H1 (cell line): ENCODE measurements at places on chromosomes 4 and X. TPM values are rescaled to one million over a fixed set of nuclear protein-coding genes. Genes with fewer than 3 reads are reported as not detected.

PHEX gene
- total RNA-seq = 0.11 and 0.15 TPM in 2 replicates

TAB3 gene
- 12.7 and 12.9 TPM in 2 replicates for total RNA-seq

USP9X gene
- total RNA-seq = 299 and 300 TPM in 2 replicates

PROM1 gene
- total RNA-seq = 59.7 and 65.4 TPM in 2 replicates

GPR143 gene
- total RNA-seq = 18.5 and 19.3 TPM in 2 replicates

PHOX2B gene
- total RNA-seq = not detected in 2 replicates

KANTR gene
- 7.5 and 9.5 TPM in 2 replicates for total RNA-seq

SATL1 gene
- total RNA-seq = 0.17 and 0.27 TPM in 2 replicates

- no peak overlapping the region for H3K27ac ChIP-seq
- no peak for DNase-seq
- H3K36me3 ChIP-seq = no peaks in the 10 kb centered on the region
- H3K4me3 ChIP-seq = no peak overlapping the region
- H3K27me3 ChIP-seq = no peaks in the 10 kb centered on the region
Observed at GRCh38 chrX:22536746-22537304, 264.1 kb downstream of the CBLL2 start.

DNA sequence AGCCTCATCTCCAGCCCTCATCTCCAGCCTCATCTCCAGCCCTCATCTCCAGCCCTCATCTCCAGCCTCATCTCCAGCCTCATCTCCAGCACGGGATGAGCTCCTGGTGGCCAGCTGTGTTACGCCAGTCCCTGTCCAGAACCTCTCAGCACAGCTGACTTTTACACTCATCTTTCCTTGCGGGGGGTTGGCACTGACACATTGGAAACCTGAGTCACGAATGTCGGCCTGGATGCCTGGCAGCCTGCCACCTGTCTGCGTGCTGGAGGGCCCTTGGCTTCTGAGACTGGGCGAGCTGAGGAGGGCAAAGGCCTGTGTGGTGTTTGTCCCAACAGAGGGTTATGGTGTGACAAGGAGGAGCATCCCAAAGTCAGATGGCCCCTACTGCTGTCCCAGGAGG, 66.1 kb upstream of the HGFAC start:
- no peaks in the 10 kb centered on the region for H3K36me3 ChIP-seq
- peaks cover 7% of the 10 kb centered on the region for H3K4me1 ChIP-seq
- no peak overlapping the region for H3K4me3 ChIP-seq
- DNase-seq = no peak
- H3K27ac ChIP-seq = no peak overlapping the region

- no peak overlapping the region for H3K4me3 ChIP-seq
- H3K27ac ChIP-seq = no peak overlapping the region
- no peak for DNase-seq
- no peaks in the 10 kb centered on the region for H3K36me3 ChIP-seq
Observed at GRCh38 chrX:71666240-71667223, 814 bp upstream of the LOC101059915 start.

GRCh38 chr4:99790796-99791617, 25.6 kb upstream of the DAPP1 start:
- no peak for DNase-seq
- no peaks in the 10 kb centered on the region for H3K4me1 ChIP-seq
- no peak overlapping the region for H3K27ac ChIP-seq

GRCh38 chr4:98993419-98994071, 2.0 kb upstream of the METAP1 start:
- no peaks in the 10 kb centered on the region for H3K36me3 ChIP-seq

- no peak for DNase-seq
- no peak overlapping the region; the same call in 1 of the 2 replicates for H3K27ac ChIP-seq
- no peak overlapping the region for H3K4me3 ChIP-seq
- no peaks in the 10 kb centered on the region for H3K4me1 ChIP-seq
- no peaks in the 10 kb centered on the region for H3K36me3 ChIP-seq
- H3K27me3 ChIP-seq = no peaks in the 10 kb centered on the region
Observed at GRCh38 chr4:48254381-48255071, 15.1 kb downstream of the TEC start.

DNA sequence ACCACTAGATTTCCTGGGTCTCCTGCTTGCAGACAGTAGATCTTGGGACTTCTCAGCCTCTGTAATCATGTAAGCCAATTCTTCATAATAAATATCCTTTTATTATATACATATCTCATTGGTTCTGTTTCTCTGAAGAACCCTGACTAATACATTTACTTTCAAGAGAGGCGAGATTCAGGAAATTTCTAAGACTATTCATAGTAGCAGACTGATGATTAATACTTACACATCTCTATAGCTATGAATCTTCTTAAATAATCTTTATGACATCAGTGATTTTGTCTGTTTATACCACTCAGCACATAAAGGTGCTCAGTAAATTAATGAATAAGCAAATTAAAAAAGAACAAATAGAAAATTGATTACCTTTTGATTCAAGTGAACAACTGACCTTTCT, 682.3 kb upstream of the GRID2 start:
- H3K27ac ChIP-seq = no peak overlapping the region
- H3K4me3 ChIP-seq = no peak overlapping the region
- no peaks in the 10 kb centered on the region for H3K36me3 ChIP-seq
- peaks cover 8% of the 10 kb centered on the region for H3K4me1 ChIP-seq
- H3K27me3 ChIP-seq = no peaks in the 10 kb centered on the region

DNA sequence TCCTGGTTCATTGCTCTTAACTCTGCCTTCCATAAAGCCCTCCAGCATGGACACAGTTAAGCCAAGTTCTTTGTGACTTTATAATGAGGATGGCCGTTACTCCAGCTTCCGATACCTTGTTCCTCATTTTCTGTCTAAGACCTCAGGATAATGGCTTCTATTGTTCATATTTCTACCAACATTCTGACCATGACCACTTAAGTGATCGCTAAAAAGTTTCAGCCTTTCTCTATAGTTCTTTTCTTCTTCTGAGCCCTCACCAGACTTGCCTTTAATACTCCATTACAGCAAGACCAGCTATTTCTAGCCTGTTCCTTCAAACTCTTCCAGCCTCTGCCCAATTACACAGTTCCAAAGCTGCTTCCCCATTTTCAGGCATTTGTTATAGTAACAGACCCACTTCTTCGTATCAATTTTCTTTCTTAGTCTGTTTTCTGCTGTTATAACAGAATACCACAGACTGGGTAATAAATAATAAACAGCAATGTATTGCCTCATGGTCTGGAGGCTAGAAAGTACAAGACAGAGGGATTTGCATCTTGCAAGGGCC, 12.3 kb downstream of the RNF175 start:
- no peak for DNase-seq
- H3K4me1 ChIP-seq = no peaks in the 10 kb centered on the region
- H3K27ac ChIP-seq = no peak overlapping the region
- H3K27me3 ChIP-seq = no peaks in the 10 kb centered on the region

- H3K27ac ChIP-seq = no peak overlapping the region
- DNase-seq = no peak
- no peak overlapping the region for H3K4me3 ChIP-seq
- H3K36me3 ChIP-seq = no peaks in the 10 kb centered on the region
Observed at GRCh38 chr4:76597423-76597979, 162.5 kb downstream of the SHROOM3 start.

DNA sequence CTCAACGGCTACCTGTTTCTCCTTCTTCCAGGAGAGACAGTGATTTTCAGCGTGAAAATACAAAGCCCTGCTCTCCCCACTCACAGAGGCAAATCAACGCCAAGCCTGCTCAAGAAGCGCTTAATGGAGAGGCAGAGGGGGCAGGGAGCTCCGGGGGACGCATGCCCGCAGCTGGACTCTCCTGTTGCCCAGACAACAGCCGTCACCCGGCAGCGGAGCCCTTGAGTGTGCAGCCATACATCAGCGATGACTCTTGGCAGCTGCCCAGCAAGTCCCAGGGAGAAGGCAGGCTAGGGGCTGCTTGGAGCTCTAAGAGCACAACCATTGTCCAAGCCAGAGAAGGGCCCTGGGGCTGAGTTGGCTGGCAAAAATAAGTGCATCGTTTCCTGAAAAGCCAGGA, 71.0 kb upstream of the AFAP1 start:
- H3K27me3 ChIP-seq = no peaks in the 10 kb centered on the region
- no peak overlapping the region for H3K27ac ChIP-seq
- H3K36me3 ChIP-seq = no peaks in the 10 kb centered on the region
- H3K4me3 ChIP-seq = no peak overlapping the region

DNA sequence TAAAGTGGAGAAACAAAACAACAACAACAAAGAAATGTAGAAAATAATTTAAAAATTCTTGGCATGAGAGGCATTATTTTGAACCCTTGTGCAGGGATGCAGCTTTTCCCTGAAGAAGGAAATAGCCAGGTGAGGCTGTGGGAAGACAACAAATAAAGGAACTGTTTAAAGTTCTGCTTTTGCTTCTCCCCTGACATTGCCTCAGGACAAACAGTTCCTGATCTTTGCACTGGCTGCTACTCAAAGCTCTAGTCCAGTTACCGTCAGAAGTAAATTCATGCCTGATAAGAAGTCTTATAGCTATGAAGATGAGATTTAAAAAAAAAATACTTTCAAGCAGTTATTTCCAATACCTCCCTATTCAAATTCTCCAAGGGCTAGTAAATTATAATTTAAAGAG, 233.8 kb downstream of the IL15 start:
- H3K36me3 ChIP-seq = no peaks in the 10 kb centered on the region; the same call in 1 of the 2 replicates
- DNase-seq = no peak
- H3K4me1 ChIP-seq = no peaks in the 10 kb centered on the region
- no peak overlapping the region for H3K4me3 ChIP-seq

GRCh38 chr4:17120761-17121160, 222.3 kb upstream of the LDB2 start:
- H3K27me3 ChIP-seq = no peaks in the 10 kb centered on the region
- no peaks in the 10 kb centered on the region for H3K36me3 ChIP-seq
- no peak overlapping the region for H3K4me3 ChIP-seq
- H3K27ac ChIP-seq = no peak overlapping the region
- no peak for DNase-seq

GRCh38 chr4:68077301-68077700, 52.4 kb downstream of the TMPRSS11F start:
- peaks cover 3% of the 10 kb centered on the region for H3K4me1 ChIP-seq
- DNase-seq = no peak
- H3K36me3 ChIP-seq = no peaks in the 10 kb centered on the region
- peaks cover 2% of the 10 kb centered on the region for H3K27me3 ChIP-seq
- no peak overlapping the region for H3K27ac ChIP-seq

GRCh38 chr4:60857130-60857753, 342.9 kb upstream of the ADGRL3 start:
- no peak for DNase-seq
- no peaks in the 10 kb centered on the region for H3K36me3 ChIP-seq
- H3K4me1 ChIP-seq = no peaks in the 10 kb centered on the region
- H3K27ac ChIP-seq = no peak overlapping the region
- no peak overlapping the region for H3K4me3 ChIP-seq

DNA sequence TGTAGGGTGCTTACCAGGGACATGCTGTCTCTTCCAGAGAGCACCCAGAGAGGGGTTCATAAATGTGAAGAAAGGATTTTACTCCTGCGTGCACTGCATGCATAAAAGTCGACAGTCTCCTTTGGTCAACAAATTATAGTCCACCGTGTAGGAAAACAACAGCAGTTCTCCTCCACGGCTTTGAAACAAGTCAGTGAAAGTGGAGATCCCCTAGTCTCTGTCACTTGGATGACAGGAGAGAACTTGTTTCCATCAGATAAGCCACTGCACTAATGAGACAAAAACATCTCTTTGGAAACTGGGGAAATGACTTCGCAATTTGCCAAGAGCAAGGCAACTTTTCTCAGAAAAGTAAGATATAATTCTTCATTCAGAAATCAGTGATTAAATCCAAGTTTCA, 9.7 kb downstream of the UNC5C start:
- no peaks in the 10 kb centered on the region for H3K27me3 ChIP-seq
- DNase-seq = no peak
- no peak overlapping the region for H3K27ac ChIP-seq

DNA sequence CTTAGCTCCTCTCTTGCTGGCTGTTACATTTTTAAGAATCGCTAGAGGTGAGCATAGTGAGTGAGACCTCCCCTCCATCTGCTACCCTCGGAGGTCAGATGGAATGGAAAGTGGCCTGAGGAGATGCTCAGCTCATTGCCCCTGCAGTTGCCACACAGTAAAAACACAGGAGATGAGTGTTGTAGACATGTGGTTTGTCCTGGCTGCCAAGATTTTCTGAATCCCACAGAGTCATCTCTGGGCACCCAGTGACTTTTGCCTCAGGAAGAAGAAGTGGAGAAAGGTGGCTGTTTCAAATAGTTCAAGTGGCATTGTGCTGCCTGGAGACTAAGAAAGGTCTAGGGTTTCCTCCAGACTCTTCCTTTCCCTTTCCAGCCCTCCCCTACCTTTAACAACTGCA, 271.0 kb downstream of the STK32B start:
- H3K27me3 ChIP-seq = no peaks in the 10 kb centered on the region
- H3K27ac ChIP-seq = no peak overlapping the region
- H3K4me1 ChIP-seq = no peaks in the 10 kb centered on the region
- no peak overlapping the region for H3K4me3 ChIP-seq
- no peak for DNase-seq

DNA sequence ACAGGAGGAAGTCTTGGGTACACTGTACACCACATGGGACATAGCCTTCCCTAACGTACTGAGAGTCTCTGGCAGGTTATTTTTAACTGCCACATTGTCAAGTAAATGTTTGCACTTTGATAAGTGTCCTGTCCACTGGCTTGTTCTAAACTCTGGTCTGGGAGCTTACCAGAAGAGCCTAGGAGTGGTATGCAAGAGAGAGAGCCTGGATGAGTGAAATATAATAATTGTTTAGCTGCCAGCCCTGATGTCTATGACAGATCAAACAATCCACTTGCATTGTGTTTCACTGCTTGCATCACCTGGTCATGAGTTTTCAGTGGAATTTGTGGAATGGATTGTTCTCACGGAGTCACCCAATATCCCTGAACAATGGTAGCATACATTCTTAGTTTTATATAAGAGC, 91.6 kb downstream of the SHROOM3 start:
- H3K27ac ChIP-seq = no peak overlapping the region
- no peak overlapping the region for H3K4me3 ChIP-seq
- no peaks in the 10 kb centered on the region for H3K36me3 ChIP-seq
- no peaks in the 10 kb centered on the region for H3K4me1 ChIP-seq
- H3K27me3 ChIP-seq = no peaks in the 10 kb centered on the region

GRCh38 chrX:16828124-16828908, 41.8 kb downstream of the RBBP7 start:
- H3K4me3 ChIP-seq = no peak overlapping the region
- no peaks in the 10 kb centered on the region for H3K27me3 ChIP-seq
- peaks cover 2% of the 10 kb centered on the region; the same call in 1 of the 2 replicates for H3K4me1 ChIP-seq
- peaks cover 10% of the 10 kb centered on the region for H3K36me3 ChIP-seq
- H3K27ac ChIP-seq = no peak overlapping the region

GRCh38 chrX:37787423-37787869, 7.6 kb downstream of the CYBB start:
- DNase-seq = no peak
- no peak overlapping the region for H3K27ac ChIP-seq
- H3K4me1 ChIP-seq = no peaks in the 10 kb centered on the region
- no peaks in the 10 kb centered on the region for H3K36me3 ChIP-seq
